ENCODE measurements at places on chromosomes 2 and 18.

GRCh38 chr2:209663139-209663538 lies 108.5 kb upstream of the UNC80 start:
- no peak for DNase-seq

DNA sequence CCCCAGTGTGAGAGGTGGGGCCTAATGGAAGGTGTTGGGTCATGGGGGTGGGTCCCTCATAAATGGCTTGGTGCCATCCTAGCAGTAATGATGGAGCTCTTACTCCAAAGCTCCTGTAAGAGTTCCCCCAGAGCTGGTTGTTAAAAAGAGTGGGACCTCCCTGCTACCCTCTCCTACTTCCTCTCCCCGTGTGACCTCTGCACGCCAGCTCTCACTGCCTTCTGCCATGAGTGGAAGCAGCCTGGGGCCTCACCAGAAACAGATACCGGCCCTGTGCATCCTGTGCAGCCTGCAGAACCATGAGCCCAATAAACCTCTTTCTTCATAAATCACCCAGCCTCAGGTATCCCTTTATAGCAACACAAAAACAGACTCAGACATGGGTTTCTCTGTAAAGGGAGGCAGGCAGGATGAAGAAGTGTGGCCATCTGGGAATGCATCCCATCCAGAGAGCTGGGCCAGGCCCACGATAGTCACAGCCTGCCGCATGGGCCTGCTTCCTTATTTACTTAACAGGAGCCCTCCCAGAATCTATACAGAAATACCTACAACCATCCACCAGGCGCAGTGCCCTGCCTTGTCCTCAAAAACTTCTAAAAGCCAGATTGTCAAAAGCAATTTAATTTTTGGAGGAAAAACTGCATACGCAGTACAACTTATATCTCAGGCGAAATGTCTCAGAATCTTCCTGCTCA lies 7.5 kb downstream of the PRLH start:
- DNase-seq, result no peak

GRCh38 chr2:72932045-72932740 lies 14.9 kb downstream of the EMX1 start:
- DNase-seq, result no peak

- DNase-seq, result no peak
Measured at GRCh38 chr2:42928692-42929545, 136.5 kb upstream of the HAAO start.

DNA sequence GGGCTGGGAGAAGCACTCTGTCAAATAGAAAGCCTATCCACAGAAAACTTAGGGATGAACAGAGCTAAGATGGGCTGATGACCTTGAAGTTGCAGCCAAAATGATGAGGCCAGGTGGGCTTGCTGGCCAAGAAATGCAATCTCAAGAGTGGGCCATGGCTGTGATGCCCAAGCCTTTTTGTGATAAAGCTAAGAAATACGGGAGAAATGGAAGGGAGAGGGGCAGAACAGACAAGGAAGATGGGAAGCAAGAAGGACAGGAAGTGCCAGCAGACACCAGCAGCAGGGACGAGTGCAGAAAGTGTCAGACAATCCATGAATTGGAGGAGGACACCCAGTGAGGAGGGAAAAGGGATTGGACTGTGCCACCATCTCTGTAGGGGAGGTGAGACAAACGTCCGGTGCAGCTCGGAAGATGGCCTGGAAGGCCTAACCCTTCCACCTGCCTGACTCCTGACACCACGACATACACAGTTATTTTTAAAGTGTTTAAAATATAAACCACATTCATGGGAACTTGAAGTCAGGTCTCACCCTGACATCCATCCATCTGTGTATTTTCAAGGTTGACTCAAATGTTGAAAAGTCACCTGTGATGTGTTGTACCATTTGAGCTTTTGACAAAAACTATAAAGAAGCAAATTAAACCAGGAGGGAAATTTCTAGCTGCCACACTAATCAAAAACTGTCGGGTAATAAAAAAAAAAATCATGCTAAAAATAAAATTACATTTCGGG lies 105.5 kb downstream of the BCL2 start:
- DNase-seq, result no peak

GRCh38 chr2:240512666-240513535 lies 44.9 kb downstream of the ANKMY1 start:
- no peak for DNase-seq

Measured in B cell (primary cell).